Spleen (tissue), 13 donors: ENCODE measurements at places on chromosomes 7 and 10.

GRCh38 chr10:102801978-102802377 is 35.2 kb downstream of the CYP17A1 start:
- DNase-seq: no peak

DNA sequence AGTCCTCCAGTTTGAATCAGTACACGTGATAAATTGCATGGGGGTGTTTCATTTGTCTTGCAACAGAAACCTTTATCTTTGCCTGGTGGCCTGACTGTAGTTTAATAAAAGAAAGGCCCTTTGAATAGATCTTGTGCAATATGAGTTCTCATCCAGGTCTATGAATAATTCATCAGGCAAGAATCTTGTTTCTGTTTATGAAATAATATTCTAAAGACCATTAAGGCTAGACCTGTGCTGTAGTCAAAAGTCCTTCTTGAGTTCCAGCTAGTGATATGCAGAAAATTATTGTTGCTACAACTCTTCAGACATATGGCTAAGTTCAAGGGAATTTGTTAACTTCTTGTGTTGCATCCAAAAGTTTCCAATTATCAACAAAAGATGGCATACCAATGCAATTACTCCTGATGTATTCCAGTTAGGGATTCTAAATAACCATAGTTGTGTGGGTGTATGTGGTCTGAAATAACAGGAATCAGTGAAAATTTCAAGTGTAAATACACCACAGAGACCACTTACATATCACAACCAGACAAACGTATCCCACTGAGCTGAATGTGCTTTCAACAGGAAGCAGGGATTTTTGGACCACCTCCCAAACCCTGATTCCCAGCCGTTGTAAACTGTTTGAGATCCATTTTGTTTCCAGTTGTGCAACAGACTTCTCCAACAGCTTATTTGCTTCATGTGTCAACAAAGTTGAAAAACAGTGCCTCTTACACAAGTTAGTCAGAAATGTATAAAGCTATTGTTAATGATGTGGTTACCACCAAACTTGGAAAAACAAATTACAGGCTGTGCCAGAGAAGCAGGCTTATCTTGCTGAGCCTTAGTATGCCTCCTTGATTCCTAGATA is 54.7 kb upstream of the BICC1 start:
- DNase-seq: no peak

- no peak for DNase-seq
Observed at GRCh38 chr7:85237721-85238120, 50.9 kb upstream of the SEMA3D start.

DNA sequence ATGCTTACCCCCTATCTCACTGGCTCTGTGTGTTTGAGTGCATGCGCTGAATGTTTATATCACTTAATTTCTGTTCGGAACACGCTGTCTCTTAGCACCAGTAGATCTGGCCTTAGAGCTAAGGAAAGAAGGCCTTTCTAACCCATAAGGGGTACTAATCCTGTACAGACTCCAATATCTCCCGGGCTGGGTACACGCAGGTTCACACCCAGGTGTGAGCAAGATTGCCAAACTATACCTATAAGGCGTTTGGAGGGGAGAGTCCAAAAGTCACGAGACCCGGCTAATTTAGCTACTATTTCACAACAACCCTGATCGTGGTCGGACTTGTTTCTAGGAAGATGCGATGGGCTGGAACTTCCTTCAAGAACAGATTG is 727 bp upstream of the PDSS1 start:
- DNase-seq: no peak

DNA sequence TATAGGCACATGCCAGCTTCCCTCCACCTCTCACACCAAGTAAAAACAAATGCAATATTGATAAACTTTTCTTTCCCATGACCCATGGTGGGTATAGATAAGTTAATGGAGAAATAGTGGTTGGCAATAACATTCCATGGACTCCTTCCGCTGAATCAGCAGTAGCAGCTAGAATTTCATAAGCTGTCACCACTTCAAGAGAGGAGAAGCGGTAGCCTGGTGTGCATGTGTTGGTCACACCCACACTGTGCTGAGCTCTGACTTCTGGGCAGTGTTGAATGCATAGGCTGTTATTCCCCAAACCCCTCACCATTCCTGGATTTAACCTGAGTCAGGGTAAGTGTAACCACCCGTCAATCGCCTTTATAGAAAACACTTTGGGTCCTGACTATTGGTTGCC is 32.5 kb upstream of the BMPER start:
- DNase-seq: no peak
